ENCODE measurements at places on chromosomes 3 and 15.
A peak's percentile ranks its signal among the peaks of the same experiment; 100 is the strongest.

DNA sequence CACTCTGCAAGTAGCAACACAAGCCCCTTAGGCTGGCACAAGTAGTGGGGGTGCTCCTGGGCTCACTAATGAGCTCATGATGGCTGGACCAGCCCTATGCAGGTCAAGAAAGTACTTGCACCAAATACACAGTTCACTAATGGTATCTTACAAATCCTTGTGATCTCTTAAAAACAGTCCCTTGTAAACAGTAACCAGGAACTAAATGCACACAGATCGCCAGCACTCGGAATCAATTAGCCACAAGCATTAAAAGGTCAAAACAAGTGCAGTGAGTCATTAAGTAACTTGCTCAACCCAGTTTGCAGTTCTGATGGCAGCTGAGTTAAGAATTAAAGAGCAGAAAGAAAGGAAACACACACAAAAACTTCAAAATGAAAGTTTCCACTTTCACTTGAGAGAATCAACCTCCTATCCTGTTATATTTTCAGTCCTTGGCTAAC is 43.2 kb downstream of the ARHGEF3 start:
- no peak for DNase-seq

GRCh38 chr3:153658136-153658535 is 463.1 kb upstream of the ARHGEF26 start:
- DNase-seq, result no peak

DNA sequence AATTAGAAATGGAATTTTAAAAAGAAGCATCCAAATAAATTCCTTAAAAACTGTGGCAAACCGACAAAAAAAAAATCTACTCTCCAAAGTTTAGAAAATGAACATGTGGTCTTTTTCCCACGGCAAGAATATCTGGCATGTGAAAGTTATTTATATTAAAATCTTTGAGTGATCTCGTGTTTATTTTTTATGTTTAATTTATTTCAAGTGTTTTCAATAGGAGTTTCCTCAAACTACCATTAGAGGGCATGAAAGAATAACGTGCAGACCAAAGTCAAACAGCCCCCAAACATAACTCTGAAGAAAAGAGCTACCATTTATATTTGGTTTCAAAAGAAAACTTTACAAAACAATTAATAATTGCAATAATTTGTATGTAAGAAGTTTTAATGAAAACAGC is 286.4 kb downstream of the ZIC4 start:
- DNase-seq, result no peak

GRCh38 chr3:88469216-88469615 is 319.5 kb downstream of the C3orf38 start:
- DNase-seq, result no peak

GRCh38 chr3:141326626-141327025 is 41.7 kb upstream of the ZBTB38 start:
- no peak for DNase-seq

GRCh38 chr3:55198554-55198953 is 270.7 kb upstream of the LRTM1 start:
- no peak for DNase-seq

DNA sequence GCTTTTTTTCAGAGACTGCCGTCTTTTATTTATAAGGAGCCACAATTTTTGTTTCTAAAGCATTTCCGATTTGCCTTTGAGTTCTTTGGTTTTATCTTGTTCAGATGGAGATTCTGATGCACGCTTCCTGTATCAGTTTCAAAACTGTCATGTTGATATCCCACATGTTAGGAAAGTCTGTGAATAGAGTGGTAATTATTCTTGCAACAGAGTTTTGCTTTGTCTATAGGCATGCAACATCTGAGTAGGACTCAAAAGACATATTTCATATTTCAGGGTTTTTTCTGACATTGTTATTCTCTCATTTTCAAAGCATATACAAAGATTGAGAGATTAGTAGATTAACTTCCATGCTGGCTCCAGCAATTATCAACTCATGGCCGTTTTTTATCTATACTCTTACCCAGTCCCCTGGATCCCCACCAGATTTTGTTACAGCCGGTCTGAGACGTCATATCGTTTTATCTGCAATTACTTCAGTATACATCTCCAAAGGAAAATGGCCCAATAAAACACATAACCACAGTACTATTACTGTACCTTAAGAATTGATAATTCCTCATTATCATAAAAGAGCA is 22.4 kb downstream of the PAQR5 start:
- no peak for DNase-seq

- no peak for DNase-seq
Measured at GRCh38 chr3:177810162-177810623, 612.9 kb upstream of the TBL1XR1 start.

GRCh38 chr3:34056181-34056910 is 257.9 kb downstream of the PDCD6IP start:
- no peak for DNase-seq

GRCh38 chr15:94265982-94266381 is 34.6 kb downstream of the MCTP2 start:
- DNase-seq, result no peak

- DNase-seq, result no peak
Measured at GRCh38 chr15:58471348-58471747, 39.6 kb downstream of the LIPC start.

DNA sequence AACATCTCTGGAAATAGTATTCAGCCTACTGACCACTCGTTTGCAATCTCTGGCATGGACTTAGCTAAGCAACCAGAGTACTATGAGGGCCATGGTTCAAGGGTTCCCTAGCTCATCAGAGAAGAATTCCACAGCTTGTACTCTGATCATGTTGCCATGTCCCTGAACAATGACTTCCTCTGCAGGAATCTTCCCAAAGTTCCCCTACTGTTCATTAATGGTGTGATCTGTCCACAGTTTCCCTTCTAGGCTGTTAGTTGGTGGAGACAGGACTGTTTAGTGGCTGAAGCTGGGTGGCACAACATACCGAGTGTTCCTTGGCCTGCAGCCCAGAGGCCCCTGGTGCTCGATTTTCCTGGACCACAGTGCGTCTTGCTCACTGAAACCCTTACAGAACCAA is 44.4 kb upstream of the GALNT15 start:
- no peak for DNase-seq

DNA sequence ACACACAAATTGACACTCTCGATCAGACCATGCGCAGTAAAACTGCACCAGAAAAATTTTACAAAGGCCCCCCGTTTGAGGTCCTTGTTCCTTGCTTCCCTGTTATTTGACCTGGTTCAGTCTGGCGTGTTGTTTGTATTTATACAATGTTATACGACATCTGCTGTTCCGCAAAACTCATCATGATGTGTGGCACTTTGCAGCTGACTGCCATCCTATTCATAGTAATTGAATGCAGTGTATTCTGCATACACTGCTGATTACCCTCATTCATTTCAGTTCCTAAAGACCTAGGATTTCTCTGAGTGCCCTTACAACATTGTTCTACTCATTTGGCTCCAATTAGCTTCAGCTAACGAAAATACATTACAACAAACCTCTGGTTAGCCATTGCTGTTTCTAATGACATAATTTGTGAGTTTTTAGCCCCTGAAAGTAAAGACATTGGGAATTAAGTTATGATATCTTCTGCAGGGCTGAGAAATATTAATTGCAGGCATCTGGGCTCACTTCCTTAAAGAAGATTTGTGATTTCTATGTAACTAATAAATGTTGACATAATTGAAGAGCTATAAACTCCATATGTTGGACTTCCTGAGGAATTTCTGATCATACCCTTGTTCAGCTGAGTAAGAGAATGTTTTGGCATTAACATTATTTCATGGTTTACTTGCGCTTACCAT is 75.7 kb downstream of the C3orf38 start:
- no peak for DNase-seq

GRCh38 chr15:64596701-64597476 is 136.5 kb downstream of the ZNF609 start:
- DNase-seq, result peak; percentile 43

GRCh38 chr15:65255486-65256140 is 31.1 kb downstream of the PARP16 start:
- DNase-seq, result no peak

- no peak for DNase-seq
Measured at GRCh38 chr3:112627919-112628466, 12.9 kb downstream of the CCDC80 start.

All from C1 segment of cervical spinal cord (tissue), 14 donors.